Kidney tubule cell (primary cell): ENCODE measurements at places on chromosomes 13 and 19.

DNA sequence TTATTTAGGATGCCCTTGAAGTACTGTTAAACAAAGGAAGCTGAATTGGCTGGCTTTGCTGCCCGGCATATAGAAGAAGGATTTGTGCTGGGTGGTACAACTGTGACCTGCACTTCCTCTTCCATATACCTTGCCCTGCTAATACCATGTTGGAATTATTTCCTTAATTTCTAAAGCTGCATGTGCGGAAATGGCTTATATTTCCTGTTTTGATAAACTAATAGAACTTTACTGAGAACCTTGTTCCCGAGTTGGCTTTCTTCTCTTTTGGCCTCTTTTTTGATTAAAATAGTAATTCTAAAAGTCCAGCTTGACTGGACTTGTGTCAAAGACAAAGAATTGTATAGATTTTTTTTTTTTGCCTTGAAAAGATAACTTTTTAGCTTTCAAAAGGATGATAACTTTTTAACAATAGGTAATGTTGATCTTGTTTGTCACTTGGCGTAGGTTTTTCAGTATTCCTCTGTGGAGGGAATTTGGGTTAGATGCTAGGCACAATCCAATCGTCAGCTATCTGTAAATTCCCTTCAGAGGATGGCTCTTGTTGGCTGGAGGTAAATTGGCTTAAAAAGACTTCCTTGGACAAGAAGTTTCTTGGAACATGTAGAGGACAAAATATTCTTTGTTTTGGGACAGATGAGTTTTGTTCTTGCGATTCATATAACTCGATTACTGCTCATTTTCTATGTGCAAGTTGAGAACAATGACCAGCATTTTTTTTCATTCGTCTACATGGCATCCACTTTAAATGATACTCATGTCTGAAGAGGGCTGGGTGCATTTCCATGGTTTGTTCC is 41.4 kb downstream of the COL4A2 start:
- DNase-seq = no peak

GRCh38 chr13:33183431-33184111 is 102.0 kb downstream of the STARD13 start:
- DNase-seq = peak; percentile 69

GRCh38 chr13:49760558-49760957 is 31.9 kb downstream of the KPNA3 start:
- no peak for DNase-seq

GRCh38 chr19:29798774-29799497 is 12.9 kb upstream of the CCNE1 start:
- DNase-seq = peak; percentile 61

- no peak for DNase-seq
These were observed 7.5 kb upstream of the ZNF808 start for GRCh38 chr19:52520013-52520412.

DNA sequence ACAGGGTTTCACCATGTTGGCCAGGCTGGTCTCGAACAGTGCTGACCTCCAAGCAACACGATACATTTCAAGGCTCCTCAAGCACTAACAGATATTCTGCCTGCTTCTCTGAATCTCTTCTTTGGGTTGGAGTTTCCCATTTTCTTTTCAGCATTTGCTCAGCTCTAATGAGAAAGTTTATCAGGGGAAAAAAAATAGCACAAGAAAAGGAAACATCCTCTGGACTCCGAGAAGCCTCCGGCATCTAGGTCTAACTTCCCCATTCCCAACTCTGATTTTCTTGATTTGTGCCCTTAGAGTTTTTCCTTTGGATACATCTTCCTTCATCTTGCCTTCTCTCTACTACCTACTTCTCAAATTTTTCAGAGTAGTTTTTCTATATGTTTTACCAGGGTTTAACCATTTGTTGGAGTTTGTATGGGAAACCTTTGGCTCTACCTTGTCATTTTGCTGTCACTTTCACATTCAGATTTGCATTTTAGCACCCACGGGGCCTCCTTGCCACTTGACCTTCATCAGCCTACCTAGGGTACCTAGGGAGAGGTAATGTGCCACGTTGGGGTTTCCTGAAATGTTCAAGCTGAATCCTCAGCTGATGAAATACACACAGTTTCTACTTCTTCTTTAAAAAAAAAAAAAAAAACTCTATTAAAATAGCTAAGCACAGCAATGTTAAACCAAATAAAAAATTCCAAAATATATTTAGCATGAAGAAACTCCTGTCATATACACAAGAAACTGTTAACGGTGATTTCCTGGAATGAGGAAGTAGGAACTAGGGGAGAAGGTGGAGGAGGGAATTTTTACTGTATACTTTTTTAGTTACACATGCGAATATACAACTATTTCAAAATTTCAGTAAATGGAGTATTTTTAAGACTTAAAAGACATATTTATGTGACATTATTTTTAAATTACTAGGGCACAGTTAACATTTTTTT is 5.1 kb upstream of the USP12 start:
- DNase-seq = no peak

DNA sequence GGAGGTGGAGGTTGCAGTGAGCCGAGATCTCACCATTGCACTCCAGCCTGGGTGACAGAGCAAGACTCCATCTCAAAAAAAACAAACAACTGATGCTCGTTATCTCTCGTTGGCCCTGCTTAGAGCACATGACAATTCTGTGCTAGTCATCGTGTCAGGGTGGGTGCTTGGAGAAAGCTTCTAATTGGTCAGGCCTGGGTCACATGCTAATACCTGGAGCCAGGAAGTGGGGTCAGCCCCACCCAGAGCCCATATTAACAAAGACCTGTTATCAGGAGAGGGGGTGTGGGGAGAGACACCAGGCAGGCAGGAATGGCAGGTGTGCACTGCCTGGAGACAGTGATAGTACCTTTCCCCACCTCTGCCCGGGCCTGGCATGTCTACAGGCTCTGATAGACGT is 84.9 kb downstream of the DPF1 start:
- no peak for DNase-seq

GRCh38 chr13:64871742-64872141 is 2358.4 kb downstream of the PCDH9 start:
- DNase-seq = no peak

GRCh38 chr19:1241417-1242095 is at the start of gene ATP5F1D:
Gene ATP5F1D (plus strand): TSS chr19:1241751. CDS start chr19:1241851, 100 bp downstream.
- DNase-seq = peak; percentile 95

DNA sequence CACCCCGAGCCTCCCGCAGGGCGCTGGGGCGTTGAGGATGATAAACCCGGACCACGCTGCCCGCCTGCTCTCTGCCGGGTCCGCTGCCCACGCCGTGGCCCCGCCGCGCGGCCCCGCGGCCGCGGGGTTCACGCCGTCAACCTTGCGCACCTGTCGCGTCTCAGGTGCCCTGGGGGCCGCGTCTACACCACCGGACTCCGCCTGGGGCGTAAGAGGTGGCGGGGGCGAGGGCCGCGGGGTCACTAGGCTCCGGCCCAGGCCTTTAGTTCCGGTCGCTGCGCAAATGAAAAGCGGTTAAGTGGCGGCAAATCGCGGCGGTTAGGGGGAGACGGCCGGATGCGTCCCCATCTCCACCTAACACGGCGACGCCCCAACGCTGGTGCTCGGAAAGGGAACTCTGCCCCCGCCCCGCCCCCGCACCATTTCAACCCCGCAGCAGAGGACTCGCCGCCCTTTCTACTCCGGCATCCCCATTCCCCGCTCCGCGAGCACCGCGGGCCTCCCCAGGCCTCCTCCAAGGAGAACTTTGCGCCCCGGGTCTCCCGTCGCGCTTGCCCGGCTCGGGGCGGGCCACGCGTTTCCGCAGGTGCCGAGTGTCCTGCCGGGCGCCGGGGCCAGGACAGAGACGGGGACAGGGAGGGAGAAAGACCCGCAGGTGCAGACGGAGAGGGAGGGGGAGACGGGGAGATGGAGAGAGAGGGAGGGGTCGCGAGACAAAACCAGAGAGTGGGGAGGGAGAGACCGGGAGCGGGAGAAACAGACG is 4.3 kb downstream of the ONECUT3 start:
- DNase-seq = no peak

GRCh38 chr19:2426611-2427428 is 566 bp downstream of the TIMM13 start:
- DNase-seq = peak; percentile 45

GRCh38 chr19:4516199-4516938 is 1.9 kb downstream of the PLIN4 start:
- DNase-seq = no peak

DNA sequence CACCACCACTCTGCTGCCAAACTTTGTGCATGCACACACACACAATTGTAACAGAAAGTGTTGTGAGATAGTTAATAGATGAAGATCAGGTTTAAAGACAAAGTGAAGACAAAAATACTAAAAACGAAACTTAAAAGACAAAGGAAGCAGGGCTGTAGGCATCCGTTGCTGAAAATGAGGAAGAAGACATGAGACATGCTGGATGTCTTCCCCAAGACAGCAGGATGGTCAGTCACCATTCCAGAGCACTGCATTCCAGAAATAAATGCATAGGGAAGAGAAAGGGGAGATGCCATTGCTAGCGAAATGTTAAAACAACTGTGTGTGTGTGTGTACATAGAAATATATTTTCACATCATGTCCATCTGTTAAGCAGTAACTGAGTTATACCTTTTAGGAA is 520.1 kb downstream of the SUCLA2 start:
- DNase-seq = no peak

DNA sequence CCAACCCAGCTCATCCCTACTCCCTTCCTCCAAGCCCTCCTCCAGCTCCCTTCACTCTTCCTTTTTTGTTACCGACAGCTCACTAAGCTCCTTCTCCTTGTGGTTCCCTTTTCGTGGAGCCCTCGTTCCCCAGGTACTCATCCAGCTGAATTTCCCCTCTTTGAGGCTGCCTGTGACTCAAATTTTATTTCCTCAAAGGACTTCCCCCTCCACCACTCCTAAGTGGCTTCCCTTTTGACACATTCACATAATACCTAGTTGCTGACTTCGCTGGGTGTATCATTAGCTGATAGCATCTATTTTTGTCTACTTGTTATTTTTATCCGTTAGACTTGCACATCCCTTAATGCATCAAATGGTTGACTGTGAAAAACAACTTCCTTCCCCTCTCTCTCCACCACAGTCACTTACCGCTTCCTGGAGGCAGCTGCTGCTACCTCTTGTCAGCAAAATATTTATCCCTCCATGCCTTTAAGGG is 14.5 kb downstream of the FFAR2 start:
- DNase-seq = peak; percentile 73

DNA sequence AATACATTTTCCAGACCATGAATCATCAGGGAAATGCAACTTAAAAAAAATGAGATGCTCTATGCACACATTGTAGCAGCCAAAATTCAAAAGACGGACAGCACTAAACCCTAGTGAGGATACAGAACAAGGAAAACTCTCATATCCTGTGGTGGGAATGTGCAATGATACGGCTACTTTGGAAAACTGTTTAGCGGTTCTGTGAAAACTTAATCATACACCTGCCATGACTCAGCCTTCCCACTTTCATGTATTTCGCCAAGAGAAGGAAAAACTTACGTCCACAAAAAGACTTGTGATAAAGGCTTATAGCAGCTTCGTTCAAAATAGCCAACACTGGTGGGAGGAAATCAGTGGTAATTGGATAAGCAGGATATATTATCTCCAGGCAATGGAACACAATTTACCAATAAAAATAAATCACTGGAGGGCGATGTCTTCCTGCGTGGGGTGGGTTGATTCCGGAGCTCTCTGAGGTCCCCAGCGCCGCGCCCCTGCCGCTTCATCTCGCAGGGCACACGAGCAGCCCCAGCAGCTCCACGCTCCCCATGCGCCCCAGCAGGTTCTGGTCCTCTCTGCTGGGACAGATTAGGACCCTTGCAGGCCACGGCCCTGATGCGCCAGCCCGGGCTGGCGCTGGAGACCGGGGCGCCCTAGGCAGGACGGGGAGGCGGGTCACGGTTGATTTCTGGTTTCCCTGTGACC is 97.2 kb upstream of the ARHGEF7 start:
- peak; percentile 14 for DNase-seq

DNA sequence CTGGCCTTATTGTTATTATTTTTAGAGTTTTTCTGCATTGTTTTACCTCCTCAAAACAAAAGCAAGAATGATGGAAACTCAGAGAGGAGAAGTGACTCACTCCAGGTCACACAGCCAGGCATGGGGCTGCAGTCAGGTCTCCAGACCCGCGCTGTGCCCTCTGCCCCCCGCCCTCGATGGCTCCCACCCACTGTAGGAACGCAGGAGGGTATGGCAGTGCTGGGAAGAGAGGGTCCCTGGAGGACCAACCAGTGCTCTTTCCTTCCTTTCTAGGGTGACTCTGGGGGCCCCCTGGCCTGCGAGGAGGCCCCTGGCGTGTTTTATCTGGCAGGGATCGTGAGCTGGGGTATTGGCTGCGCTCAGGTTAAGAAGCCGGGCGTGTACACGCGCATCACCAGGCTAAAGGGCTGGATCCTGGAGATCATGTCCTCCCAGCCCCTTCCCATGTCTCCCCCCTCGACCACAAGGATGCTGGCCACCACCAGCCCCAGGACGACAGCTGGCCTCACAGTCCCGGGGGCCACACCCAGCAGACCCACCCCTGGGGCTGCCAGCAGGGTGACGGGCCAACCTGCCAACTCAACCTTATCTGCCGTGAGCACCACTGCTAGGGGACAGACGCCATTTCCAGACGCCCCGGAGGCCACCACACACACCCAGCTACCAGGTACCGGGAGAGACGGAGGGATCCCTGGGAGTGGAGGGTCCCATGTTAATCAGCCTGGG is 5.6 kb downstream of the TIMM13 start:
- DNase-seq = no peak

DNA sequence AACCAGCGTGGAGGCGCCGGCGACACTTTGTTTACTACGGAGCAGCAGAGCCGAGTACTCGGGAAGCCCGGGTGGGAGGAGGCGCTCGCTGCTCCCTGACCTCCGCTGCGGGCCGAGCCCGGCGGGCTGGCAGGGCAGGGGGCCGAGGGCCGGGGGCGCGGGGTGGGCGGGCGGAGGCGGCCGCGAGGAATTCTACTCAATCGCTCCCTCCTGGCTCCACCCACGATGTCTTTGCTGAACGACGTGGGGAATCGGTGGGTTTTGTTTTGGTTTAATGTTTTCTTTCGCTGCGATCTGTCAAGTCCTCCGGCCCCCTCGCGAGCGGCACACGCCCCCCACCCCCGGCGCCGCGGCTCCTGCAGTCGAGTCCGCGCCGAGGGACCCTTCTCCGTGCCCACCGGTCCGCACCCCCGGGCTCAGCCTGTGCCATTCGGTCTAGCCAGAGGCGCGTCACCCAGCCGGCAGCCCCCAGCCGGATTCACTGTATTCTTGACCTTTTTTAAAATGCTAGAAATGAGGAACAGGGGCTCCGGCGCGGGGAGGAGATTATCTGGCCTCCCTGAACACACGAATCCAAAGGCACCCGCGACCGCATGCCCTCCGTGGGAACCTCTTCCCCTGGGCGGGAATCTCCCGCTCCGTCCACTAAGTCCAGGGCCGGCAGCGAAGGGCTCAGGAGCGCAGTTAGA is 636 bp upstream of the FOXO1 start:
- no peak for DNase-seq

- peak; percentile 39 for DNase-seq
These were observed 5.2 kb downstream of the CHAMP1 start for GRCh38 chr13:114319441-114319913.

DNA sequence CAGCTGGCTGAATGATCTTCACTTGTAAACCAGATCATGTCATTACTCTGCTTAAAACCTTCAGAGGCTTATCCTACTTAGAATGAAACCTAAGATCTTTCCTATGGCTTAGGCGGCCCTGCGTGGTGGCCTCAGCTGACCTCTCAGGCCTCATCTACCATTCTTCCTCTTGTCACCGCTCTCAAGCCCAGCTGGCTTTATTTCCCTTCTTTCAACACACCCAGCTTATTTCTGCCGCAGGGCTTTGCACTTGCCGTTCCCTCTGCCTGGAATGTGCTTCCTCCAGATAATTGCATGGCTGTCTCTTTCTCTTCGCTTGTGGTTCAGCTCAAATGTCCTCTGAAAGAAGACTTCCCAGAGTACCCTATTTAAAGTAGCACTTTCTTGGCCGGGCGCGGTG is 3.6 kb upstream of the ASF1B start:
- DNase-seq = no peak
